ENCODE measurements at places on chromosomes 1 and 21.

DNA sequence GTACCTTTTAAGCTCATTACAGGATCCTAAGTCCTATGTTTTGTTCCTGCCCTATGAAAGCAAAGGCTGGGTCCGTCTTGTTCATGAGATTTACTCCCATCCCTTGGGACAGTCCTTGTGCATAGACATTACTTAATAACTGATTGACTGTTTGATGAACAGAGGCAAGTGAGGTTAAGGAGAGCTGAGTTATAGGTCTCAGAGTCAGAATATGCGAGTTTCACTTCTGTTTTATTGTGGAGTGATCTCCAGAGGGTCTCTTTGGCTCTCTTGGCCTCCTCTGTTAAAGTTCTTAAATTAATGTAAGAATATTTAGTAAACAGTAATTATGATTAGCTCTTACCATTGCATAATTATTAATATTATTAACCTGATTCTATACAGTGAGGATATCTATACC, 52.6 kb downstream of the BRINP2 start:
- DNase-seq: no peak

GRCh38 chr21:33293811-33294216, 27.6 kb downstream of the IL10RB start:
- no peak for DNase-seq

GRCh38 chr1:204213668-204214662, at the start of gene GOLT1A:
Gene GOLT1A, minus strand, starts transcription at chr1:204213988. Its CDS starts 82 bp downstream, at chr1:204213906.
- DNase-seq: peak; percentile 81

DNA sequence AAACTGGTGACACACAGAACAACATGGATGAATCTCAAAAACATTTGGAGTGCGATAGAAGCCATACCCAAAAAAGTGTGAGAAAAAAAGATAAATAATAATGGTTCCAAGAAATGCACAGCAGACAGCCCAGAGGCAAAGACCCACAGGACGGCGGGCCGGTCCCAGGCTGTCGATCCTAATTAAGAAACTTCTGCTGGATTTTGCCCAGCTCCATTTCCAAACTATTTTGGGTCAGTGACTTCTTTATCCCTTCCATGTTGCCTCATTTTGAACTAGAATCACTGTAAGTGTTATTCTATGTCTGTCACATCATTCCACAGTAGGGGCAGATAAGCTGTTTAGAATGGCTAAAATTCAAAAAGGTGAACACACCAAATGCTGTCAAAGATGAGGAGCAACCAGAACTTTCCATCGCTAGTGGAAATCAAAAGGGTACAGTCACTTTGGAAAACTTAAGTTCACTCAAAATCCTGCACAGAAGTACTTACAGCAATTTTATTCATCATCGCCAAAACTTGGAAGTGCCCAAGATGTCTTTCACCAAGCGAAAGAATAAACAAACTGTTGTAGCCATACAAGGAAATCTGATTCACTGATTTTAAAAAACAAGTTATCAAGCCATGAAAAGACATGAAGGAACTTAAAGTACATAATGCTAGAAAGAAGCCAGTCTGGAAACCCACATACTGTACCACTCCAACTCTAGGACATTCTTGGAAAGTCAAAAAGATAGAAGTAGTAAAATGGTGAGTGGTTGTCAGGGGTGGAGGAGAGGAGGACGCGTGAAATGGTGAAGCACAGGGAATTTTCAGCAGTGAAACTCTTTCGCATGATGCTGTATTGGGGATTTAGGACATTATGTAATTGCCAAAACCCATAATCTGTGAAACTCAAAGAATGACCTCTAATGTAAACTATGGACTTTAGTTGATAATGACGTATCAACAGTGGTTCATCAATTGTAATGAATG, 7.5 kb downstream of the NBPF1 start:
- peak; percentile 46 for DNase-seq

DNA sequence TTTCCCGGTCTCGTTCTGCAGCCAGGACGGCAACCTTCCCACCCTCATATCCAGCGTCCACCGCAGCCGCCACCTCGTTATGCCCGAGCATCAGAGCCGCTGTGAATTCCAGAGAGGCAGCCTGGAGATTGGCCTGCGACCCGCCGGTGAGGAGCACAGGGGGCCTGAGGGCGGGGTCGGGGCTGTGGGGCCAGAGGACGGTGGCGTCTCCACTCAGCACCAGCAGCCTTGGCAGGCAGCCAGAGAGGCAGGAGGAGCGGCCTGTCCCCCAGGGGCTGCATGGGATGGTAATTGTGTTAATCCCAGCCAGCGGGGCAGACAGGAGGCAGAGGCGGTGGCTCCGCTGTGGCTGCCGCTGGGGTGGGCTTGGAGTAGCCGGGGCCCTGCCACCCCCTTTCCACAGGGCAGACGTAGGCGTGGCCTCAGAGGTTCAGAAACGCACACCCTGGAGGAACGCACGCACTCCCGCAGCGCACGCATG, 12.1 kb downstream of the SAMD11 start:
- peak; percentile 83 for DNase-seq

DNA sequence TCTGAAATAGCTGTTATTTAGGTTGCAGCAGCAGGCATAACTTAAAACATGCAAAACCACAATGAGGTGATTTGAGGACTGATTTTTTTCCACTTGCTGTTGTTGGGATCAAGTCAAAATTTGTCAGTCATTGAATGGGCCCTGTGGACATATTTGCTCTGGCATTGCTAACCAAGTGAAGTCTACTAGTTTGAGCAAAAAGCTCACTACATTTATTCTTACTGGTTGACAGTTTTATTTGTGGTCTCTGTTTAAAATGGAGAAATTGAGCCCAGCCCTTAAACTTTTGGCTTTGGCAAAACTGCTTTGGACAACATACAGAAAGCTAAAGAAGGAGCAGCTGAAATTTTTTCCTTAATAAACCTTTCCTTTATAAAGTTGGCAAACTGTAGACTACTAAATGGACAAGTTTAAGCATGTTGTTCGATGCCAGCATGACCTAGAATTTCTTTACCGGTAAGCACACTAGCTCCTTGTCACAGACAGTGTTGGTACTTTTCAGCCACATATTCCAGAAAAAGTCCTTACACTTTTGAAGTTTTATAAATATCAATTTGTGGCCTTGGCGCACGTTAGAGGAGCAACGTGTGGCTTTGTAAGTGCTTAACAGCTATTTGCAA, 234.6 kb downstream of the USP25 start:
- no peak for DNase-seq

DNA sequence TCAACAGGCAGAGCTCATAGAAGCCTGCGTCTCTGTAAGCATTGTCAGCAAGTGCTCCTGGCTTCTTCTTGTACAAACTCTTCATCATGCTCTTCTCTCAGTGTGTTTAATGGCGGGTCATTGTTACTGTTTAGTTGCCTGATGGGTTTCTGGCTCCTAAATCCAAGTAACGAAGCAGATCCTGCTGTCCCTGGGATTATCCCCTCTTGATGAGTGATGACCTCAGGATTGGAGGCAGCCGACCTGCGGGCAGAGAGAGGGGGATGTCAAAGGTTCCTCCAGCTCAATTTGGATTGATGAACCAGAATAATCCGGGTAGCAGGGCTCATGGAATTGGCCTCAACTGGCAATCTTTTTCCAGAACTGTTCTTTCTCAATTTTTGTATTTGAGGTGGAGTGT, 66.1 kb upstream of the BARHL2 start:
- no peak for DNase-seq

DNA sequence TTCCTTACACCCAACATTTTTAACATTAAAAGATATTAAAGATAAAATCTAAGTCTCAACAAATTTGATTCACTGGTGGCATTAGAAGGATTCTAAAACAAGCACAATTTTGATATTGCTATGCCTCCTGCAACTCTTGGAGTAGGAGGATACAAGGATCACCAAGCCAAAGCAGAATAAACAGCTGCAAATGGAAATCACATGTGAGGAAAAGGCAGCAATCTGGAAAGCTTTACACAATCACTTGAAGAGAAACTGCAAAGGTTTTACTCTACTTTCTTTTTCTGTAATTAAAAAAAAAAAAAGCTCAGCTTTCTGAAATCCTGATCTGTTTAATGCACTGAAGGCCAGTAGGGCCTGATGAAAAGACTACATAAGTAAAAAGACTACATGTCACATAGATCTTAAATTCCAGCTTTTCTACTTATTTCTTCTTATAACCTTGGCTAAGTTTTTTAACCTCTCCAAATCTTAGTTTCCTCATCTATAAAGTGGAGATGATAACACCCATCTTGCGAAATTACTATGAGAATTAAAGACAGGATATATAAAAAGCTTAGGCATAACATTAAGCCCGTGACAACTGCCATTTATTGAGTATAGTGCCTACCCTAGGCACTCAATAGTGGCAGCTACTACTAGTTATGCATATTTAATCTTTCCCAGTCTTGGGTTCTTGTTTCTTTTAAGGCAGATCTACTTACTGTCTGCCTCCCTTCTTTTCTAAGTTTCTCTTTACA, 73.5 kb downstream of the EPS15 start:
- no peak for DNase-seq

DNA sequence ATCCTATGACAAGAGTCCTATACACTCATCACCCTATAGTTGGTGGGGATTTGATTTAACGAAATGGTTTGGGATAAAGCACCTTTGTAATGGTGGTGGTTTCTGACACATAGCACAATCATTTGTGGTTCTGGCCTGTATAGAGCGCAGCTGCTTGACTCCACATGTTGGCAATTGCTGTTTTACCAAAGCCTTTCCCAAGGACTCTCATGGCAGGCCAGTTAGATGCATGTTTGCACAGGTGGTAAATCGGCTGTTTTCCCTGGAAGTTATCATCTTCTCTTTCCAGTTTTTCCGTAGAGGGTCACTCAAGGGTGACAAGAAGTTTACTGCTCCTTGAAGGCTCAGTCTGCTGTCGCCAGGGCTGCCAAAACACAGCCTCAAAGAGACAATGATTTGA, 17.1 kb upstream of the XPR1 start:
- DNase-seq: no peak

DNA sequence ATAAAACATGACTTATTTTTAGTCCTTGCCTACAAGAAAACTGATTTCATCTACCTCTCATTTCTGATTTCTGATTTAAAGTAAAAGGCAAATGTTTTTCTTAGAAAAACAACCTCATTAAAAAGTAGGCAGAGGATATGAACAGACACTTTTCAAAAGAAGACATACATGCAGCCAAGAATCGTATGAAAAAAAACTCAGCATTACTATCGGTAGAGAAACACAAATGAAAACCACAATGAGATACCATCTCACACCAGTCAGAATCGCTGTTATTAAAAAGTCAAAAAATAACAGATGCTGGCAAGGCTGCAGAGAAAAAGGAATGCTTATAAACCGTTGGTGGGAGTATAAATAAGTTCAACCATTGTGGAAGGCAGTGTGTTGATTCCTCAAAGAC, 16.2 kb downstream of the ODR4 start:
- DNase-seq: no peak

- no peak for DNase-seq
These were observed 58.0 kb upstream of the LAPTM5 start for GRCh38 chr1:30815556-30815955.

GRCh38 chr1:41976671-41977070, 57.9 kb upstream of the HIVEP3 start:
- DNase-seq: no peak

- no peak for DNase-seq
These were observed 10.1 kb downstream of the SLC44A5 start for GRCh38 chr1:75600781-75601180.

DNA sequence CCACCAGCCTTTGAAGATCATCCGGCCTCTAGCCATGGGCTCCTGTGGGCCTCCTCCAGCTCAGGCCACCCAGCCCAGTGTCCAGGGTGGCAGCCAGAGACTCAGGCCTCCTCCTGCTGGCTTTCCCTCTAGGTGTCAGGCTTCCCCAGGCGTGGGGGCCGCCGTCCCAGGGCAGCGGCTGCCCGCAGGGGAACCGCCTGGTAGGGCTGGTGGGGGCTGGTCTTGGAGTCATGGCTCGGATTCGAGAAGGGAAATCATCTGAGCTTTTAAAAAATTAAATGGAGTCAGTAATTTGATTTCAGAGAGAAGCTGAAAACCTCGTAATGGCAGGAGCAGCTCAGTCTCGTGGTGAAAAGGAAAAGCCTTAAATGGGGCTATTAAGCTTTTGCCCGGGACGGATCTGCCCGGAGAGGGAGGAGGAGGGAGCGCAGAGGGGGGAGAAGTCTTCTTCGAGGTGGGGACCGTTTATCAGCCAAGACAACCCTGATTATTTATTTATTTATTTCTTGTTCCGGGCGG, 66.4 kb upstream of the TARDBP start:
- no peak for DNase-seq

DNA sequence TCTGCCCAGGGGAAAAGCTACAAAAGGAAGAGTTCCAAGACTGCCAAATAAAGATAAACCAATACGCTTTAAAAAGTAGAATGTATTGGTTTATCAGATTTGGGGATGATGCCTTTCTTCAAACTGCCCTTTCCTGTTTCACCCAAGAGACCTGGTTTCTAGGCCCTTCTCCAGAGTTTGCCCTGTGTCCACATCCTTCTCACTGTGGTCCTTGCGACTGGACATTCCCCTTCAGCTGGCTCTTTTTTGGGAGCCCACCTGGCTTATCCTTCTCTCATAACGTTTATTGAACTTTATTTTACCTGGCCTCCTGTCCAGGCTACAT, 490 bp upstream of the CZIB start:
- DNase-seq: no peak

DNA sequence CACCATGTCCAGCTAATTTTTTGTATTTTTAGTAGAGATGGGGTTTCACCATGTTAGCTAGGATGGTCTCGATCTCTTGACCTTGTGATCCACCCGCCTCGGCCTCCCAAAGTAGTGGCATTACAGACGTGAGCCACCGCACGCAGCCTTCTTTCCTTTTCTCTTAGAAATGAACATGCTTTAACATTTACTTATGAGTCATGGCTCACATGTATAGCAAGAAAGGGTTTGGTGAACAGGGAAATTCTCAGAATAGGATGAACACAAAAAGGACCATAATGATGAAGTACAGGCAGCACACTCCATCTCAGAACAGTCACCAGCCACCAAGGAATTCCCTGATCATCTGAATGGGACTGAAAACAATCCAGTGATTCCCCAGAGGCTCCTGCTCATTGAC, 9.4 kb upstream of the VAMP4 start:
- no peak for DNase-seq

GRCh38 chr1:173473599-173474011, 3.5 kb upstream of the PRDX6 start:
- no peak for DNase-seq

DNA sequence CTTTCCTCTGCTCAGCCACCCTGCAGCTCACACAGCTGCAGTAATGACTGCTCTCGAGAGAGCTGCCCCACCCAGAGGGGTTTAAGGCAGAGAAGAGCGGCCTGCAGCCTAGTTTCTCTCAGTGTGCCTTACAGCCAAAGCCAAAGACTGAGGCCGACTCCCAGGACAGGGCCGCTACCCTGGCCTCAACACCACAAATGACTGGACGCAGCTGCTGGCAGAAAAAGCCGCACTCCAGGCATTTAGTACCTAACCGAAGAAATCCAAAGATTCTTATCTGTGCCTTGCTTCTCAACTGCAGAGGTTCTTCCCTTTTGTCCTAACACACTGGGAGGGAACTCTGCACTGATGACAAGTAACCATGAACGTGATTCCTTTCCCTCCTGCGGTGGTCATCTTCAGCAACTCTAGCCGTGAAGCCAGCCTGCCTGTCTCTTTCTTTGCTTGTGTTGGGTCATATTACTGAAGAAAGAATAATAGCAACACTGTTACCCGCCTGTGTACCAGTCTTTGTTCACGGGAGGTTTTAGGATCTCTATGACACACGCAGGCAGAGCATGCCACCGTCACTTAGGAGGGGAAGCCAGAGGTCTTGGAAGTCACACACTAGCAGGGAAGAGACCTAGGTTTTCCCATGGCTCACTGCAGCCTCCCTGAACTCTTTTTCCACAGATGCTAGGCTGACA, 202.7 kb downstream of the RHOU start:
- DNase-seq: no peak

- no peak for DNase-seq
These were observed 126.9 kb downstream of the TBX15 start for GRCh38 chr1:118861216-118861615.
